ENCODE measurements at places on chromosomes 7 and 10.

GRCh38 chr7:7228967-7229366, 46.6 kb downstream of the C1GALT1 start:
- DNase-seq = no peak

DNA sequence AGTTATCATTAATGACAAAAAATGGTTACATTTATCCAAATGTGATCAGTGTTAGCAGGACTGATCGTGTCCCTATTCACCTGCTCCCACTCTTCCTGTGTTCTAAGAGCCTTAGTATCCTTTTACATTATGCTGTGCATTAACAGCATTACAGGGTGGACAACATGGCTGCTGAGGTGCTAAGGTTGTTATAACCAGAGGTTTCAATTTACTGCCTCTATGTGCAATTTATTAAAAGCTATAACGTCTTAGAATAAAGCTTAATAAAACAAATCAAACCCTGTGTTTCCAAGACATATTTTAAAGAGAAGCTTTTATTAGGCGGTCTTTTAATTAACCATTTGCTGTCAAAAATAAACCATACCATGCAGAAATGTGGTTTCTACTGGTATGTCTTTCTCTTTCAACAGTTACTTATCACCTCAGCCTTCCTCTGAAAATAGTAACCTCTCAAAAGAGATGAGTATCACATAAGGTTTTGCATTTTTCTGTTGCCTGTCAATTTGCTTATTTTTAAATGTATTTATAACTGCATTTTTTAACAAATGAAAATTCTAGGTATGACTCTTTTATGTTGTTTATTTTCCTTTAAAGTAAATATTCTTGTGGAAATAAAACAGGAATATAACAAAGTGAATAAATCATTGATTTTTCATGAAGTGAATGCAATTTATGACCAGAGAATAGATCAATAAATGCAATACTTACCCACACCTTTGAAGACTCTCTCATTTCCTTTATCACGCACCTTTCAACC, 849.8 kb upstream of the SORCS1 start:
- no peak for DNase-seq

DNA sequence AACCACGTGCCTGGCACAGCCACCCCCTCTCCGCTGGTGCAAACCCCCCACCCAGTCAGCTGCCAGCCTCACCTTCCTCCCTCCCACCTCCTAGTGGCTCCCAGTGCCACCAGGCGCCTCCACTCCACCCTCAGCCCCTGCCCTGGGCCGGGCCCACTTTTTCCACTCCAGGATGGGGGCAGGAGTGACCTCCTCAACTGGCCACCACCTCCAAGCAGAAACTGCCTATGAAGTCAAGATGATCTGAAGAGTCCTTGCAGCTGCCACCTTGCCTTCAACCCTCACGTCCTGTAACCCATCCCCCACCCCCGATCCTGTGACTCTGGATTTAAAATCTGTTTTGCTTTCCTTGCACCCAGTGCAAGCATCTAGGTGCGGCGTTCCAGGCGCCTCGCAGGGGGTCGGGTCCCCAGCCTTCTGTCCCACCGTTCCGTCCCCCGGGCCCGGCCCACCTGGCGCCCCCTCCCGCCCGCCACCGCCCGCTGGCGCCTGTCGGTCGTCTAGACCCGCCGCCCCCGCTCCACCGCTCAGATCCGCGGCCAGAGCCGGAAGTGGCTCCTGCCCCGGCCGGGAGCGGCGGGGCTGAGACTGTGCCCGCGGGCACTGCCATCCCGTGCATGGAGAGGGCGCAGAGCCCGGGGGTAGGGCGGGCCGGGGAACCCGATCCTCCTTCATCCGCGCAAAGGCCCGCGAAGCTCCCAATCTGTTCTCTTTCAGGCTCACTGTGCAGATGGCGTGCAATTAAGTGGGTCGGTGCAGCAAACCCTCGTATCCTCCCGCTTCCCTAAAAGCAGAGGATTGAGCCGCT, 51.2 kb upstream of the GTF2I start:
- no peak for DNase-seq

GRCh38 chr10:34098821-34099567, 716.1 kb downstream of the PARD3 start:
- no peak for DNase-seq

- no peak for DNase-seq
Observed at GRCh38 chr7:43953071-43953470, 26.8 kb downstream of the UBE2D4 start.

- DNase-seq = no peak
Observed at GRCh38 chr7:2924866-2925840, 81.0 kb upstream of the GNA12 start.

- no peak for DNase-seq
Observed at GRCh38 chr10:89458291-89458690, 43.9 kb downstream of the IFIT5 start.

GRCh38 chr10:29600067-29600466, 34.7 kb downstream of the SVIL start:
- DNase-seq = no peak

All from SHP77 (cell line).